Common myeloid progenitor, CD34-positive (primary cell): ENCODE measurements at places on chromosomes 1 and 21.

- no peaks in the 10 kb centered on the region for H3K4me1 ChIP-seq
- H3K27me3 ChIP-seq: no peaks in the 10 kb centered on the region
Measured at GRCh38 chr1:5551274-5551975, 440.8 kb downstream of the NPHP4 start.

DNA sequence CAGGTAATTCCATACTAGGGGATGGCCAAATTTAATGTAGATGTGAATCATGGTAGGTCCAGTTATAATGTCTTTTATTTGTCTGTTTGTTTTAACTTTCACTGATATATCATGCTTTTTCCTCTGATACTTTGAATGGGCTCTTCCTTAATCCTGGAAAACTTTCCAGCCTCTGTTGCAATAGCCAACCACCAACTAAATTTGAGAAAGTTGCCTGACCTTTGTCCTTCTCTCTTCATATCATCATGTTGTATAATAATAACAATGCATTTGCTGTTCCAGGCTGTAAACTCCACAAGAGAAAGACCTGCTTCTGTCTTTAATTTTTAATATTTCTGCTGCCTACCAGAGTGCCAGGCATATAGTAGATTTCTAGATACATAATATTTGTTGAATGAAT is 146.1 kb downstream of the HMCN1 start:
- H3K4me1 ChIP-seq: no peaks in the 10 kb centered on the region
- no peaks in the 10 kb centered on the region for H3K27me3 ChIP-seq
- H3K27ac ChIP-seq: no peak overlapping the region
- H3K36me3 ChIP-seq: no peaks in the 10 kb centered on the region

GRCh38 chr1:44557778-44558177 is 116.5 kb downstream of the TMEM53 start:
- peaks cover 39% of the 10 kb centered on the region for H3K36me3 ChIP-seq
- no peak overlapping the region for H3K4me3 ChIP-seq
- no peak overlapping the region for H3K27ac ChIP-seq
- H3K27me3 ChIP-seq: no peaks in the 10 kb centered on the region
- H3K4me1 ChIP-seq: peaks cover 5% of the 10 kb centered on the region

GRCh38 chr1:118047006-118047649 is 117.6 kb downstream of the WDR3 start:
- H3K27me3 ChIP-seq: no peaks in the 10 kb centered on the region
- no peaks in the 10 kb centered on the region for H3K4me1 ChIP-seq
- H3K27ac ChIP-seq: no peak overlapping the region
- no peaks in the 10 kb centered on the region for H3K36me3 ChIP-seq
